ENCODE measurements at places on chromosomes 7 and 10. TPM values are rescaled to one million over a fixed set of nuclear protein-coding genes. Genes with fewer than 3 reads are reported as not detected.

DNA sequence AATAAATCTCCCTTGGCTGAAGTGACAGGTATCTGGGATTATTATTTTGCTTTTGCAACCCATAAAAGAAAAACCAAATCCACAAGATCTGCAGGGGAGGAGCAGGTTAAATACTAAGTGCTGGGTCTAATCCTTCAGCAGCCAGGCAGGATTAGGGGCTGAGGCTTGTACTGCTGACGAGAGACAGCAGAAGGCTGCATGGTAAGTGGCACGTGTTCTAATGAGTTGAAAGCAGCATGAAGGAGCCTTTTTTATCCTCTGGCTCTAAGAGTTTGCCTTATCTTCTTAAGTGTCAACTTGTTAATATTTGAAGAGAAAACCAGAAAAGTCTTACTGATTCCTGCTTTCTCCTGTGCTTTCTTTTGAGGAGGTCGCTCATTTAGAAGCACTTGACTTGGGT is 50.0 kb downstream of the LYZL2 start:
- H3K36me3 ChIP-seq = no peaks in the 10 kb centered on the region
- no peaks in the 10 kb centered on the region for H3K27me3 ChIP-seq
- DNase-seq = no peak

DNA sequence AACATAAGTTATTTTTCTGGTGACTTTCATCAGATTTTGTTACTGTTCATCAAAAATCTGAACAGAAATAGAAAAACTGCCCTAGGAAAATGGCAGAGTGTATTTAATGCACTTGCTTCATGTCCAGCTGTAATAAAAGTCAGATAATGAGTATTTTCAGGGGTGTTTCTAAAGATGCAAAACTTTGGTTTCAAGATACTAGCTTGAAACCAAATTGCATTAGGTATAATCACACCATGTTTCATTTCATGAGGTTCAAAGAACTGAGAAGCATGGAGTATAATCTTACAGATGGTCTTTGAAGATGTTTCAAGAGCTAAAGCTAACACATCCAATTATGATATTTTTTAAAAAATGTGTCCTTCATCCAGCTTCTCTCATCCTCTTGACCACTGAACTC is 128.9 kb downstream of the NRCAM start:
- peak overlapping the region; percentile 35 for H3K4me3 ChIP-seq
- DNase-seq = no peak
- H3K27me3 ChIP-seq = no peaks in the 10 kb centered on the region
- peak overlapping the region; percentile 33 for H3K27ac ChIP-seq

GRCh38 chr7:112448891-112449290 is 1.4 kb upstream of the IFRD1 start:
- H3K4me3 ChIP-seq = peak overlapping the region; percentile 99
- H3K36me3 ChIP-seq = peaks cover 4% of the 10 kb centered on the region
- peak overlapping the region; percentile 100 for H3K27ac ChIP-seq

- peak overlapping the region; percentile 73 for H3K27ac ChIP-seq
- H3K27me3 ChIP-seq = no peaks in the 10 kb centered on the region
- H3K4me1 ChIP-seq = peaks cover 16% of the 10 kb centered on the region
These were observed 152.0 kb downstream of the SVIL start for GRCh38 chr10:29482591-29483431.

DNA sequence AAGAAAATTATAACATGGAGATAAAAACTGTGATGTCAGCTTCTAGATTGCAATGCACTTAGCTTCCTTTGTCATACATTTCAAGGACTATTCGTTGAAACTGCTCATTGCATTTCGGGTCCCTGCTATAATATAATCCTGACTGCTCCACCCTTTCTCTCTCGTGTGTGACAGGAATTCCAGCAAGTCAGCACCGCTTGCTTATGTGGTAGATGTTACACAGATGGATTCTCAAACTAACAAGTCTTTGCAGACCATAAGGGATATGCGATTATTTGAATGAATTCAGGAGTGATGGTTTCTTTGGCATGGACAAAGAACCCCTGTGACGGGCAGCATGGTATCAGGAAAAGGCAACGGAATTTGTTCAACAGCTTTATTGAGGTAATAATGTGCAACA is 184.0 kb downstream of the GRID1 start:
- DNase-seq = no peak
- H3K27ac ChIP-seq = no peak overlapping the region
- no peaks in the 10 kb centered on the region for H3K4me1 ChIP-seq
- H3K27me3 ChIP-seq = peaks cover 3% of the 10 kb centered on the region
- H3K4me3 ChIP-seq = no peak overlapping the region

- H3K4me3 ChIP-seq = no peak overlapping the region
- H3K27ac ChIP-seq = no peak overlapping the region
- H3K27me3 ChIP-seq = peaks cover 19% of the 10 kb centered on the region
- H3K4me1 ChIP-seq = no peaks in the 10 kb centered on the region
- DNase-seq = no peak
- no peaks in the 10 kb centered on the region for H3K36me3 ChIP-seq
These were observed 37.0 kb upstream of the PURB start for GRCh38 chr7:44922351-44922694.

GRCh38 chr7:27192546-27193334 is 7.2 kb downstream of the HOXA13 start:
- peak; percentile 70 for DNase-seq
- H3K4me3 ChIP-seq = peak overlapping the region; percentile 66
- no peaks in the 10 kb centered on the region for H3K36me3 ChIP-seq
- no peak overlapping the region for H3K27ac ChIP-seq
- peaks cover 7% of the 10 kb centered on the region for H3K4me1 ChIP-seq

DNA sequence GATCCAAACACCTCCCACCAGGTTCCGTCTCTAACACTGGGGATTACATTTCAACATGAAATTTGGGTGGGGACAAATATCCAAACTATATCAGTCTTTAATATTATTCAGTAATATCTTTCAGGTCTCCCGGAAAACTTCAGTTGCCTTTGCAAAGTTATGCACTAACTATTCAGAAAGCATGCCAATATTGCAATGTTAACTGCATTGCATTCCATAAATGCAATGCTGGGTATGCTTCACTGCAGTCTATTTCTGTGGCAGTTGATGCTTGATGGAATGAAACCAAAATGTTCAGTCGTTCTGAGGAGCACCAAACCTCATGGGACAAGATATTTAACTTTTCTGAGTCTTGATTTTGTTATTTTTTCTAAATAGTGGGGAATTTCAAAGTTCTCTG is 147.5 kb downstream of the SLC16A9 start:
- H3K4me3 ChIP-seq = no peak overlapping the region
- H3K36me3 ChIP-seq = no peaks in the 10 kb centered on the region
- no peak overlapping the region for H3K27ac ChIP-seq

DNA sequence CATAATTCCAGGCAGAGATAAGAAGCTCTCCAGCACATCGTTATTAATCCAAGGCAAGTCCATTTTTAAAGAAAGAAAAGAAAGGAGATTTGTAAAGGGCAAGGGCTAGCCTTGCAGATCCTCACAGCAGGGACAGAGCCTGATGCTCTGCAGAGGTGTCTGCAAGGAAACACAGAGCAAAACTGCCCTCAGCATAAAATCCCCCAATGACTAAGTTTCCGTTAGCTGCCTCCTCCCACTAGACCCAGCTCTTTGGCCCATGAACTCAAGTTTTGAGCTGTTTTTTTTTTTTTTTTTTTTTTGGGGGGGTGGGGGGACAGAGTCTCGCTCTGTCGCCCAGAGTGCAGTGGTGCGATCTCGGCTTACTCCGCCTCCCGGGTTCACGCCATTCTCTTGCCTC is 300.7 kb downstream of the MTERF1 start:
- H3K36me3 ChIP-seq = no peaks in the 10 kb centered on the region
- no peaks in the 10 kb centered on the region for H3K27me3 ChIP-seq
- H3K4me1 ChIP-seq = no peaks in the 10 kb centered on the region
- no peak for DNase-seq

GRCh38 chr10:112769611-112770370 is 180.3 kb upstream of the TCF7L2 start:
- no peak overlapping the region for H3K4me3 ChIP-seq
- peaks cover 12% of the 10 kb centered on the region for H3K36me3 ChIP-seq
- no peaks in the 10 kb centered on the region for H3K4me1 ChIP-seq
- H3K27ac ChIP-seq = no peak overlapping the region

DNA sequence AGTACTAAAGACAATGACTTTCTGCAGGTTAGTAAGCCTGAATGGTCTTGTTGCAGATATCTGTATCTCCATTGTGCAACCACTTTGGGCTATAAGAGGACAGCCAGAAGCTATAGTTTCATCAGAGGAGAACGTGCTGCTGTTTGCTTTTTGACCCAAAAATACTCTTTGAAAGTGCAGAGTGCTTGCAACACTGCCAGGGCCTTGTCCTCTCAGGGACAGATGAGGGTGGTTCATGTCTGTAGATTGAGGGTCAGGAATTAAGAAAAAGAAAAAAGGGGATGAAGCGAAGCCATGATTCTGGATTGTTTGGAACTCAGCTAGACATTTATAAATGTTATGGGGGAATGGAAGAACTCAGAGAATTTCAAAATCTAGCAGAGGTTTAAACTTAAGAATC is 212.5 kb downstream of the SEC23IP start:
- no peak for DNase-seq
- H3K4me3 ChIP-seq = no peak overlapping the region
- peaks cover 4% of the 10 kb centered on the region for H3K4me1 ChIP-seq
- H3K27ac ChIP-seq = no peak overlapping the region
- peaks cover 29% of the 10 kb centered on the region for H3K27me3 ChIP-seq

- peak; percentile 31 for DNase-seq
These were observed 68.8 kb downstream of the ADCYAP1R1 start for GRCh38 chr7:31120800-31121513.

- no peaks in the 10 kb centered on the region for H3K27me3 ChIP-seq
- peak overlapping the region; percentile 7 for H3K4me3 ChIP-seq
- no peak for DNase-seq
- H3K4me1 ChIP-seq = peaks cover 38% of the 10 kb centered on the region
- H3K27ac ChIP-seq = peak overlapping the region; percentile 50
- H3K36me3 ChIP-seq = peaks cover 14% of the 10 kb centered on the region
These were observed 120.9 kb downstream of the SEMA3D start for GRCh38 chr7:85065888-85066485.

DNA sequence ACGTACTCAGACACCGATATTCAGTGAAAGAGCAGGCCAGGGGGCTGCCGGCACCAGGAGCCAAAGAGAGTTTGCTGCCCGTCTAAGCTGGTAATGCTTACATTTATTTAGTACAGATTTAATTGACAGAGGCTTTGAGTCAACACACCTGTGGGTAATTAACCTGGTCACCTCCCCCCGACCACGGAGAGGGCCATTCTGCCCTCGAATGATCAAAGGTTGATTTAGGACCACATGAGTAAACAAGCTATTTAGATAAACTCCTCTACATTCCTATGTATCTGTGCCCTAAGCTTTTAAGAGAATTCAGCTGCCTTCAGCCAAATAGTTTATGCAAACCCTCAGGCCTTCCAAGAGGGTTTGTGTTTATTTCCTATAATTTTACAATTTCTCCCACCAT is 164.8 kb downstream of the IPMK start:
- H3K27me3 ChIP-seq = no peaks in the 10 kb centered on the region
- no peaks in the 10 kb centered on the region for H3K4me1 ChIP-seq
- no peak overlapping the region for H3K4me3 ChIP-seq
- H3K36me3 ChIP-seq = no peaks in the 10 kb centered on the region
- H3K27ac ChIP-seq = no peak overlapping the region

DNA sequence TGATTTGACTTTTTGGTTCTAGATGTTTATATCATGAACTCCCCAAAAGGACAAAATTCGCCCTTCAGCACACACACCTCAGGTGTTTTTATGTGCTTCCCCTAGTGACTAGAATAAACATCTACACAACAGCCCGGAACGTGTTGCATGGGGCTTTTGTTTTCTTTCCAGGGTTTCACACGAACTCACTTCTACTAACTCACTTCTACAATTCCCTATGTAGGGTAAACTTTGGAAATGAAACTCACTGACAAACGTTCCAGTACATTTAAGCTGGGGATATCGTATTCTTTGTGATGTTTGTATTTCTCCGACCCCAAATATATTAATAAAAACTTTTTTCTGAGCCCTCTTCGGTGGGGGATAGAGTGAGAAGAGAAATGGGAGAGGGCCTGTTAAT is 1.4 kb downstream of the TRA2A start:
- peak overlapping the region; percentile 100 for H3K27ac ChIP-seq
- H3K36me3 ChIP-seq = peaks cover 24% of the 10 kb centered on the region
- DNase-seq = peak; percentile 4
- peak overlapping the region; percentile 100 for H3K4me3 ChIP-seq

DNA sequence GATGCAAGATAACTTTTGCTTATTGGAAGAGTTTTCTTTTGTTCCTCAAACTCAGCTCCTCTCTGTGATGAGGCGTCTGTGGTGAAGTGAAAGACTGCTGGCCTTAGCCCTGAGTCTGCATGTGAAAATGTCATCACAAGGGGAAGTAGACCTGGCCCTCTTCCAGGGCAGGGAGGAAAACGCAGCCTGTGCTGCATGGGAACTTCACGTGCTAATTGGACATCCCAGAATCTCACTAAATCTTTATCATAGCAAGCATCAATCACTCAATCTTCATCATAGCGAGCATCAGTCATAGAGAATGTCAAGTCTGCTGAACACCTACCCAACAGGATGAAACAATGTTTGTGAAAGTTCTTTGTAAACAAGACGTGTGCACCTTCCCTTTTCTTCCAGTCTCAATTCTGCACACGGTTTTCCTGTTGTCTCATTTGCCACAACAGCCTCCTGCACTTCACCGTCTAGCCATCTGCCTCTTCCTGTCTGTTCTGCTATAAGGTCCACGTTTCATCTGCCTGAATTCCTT is 314.6 kb downstream of the FRMD4A start:
- H3K27me3 ChIP-seq = peaks cover 4% of the 10 kb centered on the region
- H3K27ac ChIP-seq = peak overlapping the region; percentile 5
- peaks cover 11% of the 10 kb centered on the region for H3K36me3 ChIP-seq
- no peak for DNase-seq
- H3K4me1 ChIP-seq = peaks cover 37% of the 10 kb centered on the region
- H3K4me3 ChIP-seq = no peak overlapping the region

- H3K36me3 ChIP-seq = no peaks in the 10 kb centered on the region
- H3K27me3 ChIP-seq = no peaks in the 10 kb centered on the region
- H3K4me3 ChIP-seq = no peak overlapping the region
- no peak overlapping the region for H3K27ac ChIP-seq
These were observed 179.0 kb downstream of the PCDH15 start for GRCh38 chr10:54622017-54622416.

- no peak for DNase-seq
- no peak overlapping the region for H3K4me3 ChIP-seq
- peaks cover 6% of the 10 kb centered on the region for H3K36me3 ChIP-seq
- no peak overlapping the region for H3K27ac ChIP-seq
- H3K4me1 ChIP-seq = peaks cover 25% of the 10 kb centered on the region
- peaks cover 3% of the 10 kb centered on the region for H3K27me3 ChIP-seq
These were observed 614.7 kb downstream of the PARD3 start for GRCh38 chr10:34200355-34200901.

Gene SNX10
- total RNA-seq = 1.8 TPM

Gene PNLIP
- total RNA-seq = not detected

Gene A1CF
- total RNA-seq = 12.1 TPM

Gene DNAH11
- total RNA-seq = 1.0 TPM

Gene SYT15
- total RNA-seq = 1.2 TPM

Gene HOXA3
- total RNA-seq = 92.8 TPM

Gene GPRIN2
- total RNA-seq = 4.4 TPM

Gene SHTN1
- 18.2 TPM for total RNA-seq

Gene TMEM273
- total RNA-seq = not detected

Measured in type B pancreatic cell (in vitro differentiated cells).